ENCODE measurements at places on chromosomes 7 and 10.
A peak's percentile ranks its signal among the peaks of the same experiment; 100 is the strongest.

GRCh38 chr10:3950676-3951275, 165.8 kb upstream of the KLF6 start:
- DNase-seq: no peak

DNA sequence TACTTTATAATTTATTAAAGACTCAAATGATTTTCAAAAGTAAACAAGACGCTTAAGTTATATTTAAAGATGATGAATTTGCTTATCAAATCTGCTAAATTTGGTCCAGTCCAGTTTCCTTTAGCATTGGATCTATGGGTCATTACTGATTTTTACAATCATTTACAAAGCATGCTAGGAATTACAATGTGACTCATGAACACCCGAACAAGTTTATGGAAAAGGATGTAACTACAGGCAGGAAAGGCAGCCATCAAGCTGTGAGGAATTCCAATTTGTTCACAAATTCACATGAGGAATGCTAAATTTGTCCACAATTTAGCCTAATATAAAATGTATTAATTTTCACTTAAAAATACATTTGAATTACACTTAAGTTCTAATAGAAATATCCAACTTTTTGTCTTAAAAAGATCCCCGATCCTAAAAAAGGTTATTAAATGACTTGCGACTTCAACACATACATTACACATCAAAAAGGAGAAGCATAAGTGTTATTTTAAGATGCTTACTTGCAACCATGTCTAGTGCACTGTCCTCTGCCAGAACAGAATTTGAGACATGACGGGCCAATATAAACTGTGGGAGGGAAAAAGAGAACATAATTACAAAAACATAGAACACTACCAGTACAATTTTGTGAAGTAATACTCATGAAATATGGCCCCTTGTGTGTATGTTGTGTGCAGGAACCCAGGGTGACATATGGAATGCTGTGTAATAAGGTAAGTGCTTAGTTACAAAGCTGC, 194.2 kb upstream of the SLC26A5 start:
- no peak for DNase-seq

- no peak for DNase-seq
Measured at GRCh38 chr10:66671562-66671961, 254.3 kb upstream of the LRRTM3 start.

DNA sequence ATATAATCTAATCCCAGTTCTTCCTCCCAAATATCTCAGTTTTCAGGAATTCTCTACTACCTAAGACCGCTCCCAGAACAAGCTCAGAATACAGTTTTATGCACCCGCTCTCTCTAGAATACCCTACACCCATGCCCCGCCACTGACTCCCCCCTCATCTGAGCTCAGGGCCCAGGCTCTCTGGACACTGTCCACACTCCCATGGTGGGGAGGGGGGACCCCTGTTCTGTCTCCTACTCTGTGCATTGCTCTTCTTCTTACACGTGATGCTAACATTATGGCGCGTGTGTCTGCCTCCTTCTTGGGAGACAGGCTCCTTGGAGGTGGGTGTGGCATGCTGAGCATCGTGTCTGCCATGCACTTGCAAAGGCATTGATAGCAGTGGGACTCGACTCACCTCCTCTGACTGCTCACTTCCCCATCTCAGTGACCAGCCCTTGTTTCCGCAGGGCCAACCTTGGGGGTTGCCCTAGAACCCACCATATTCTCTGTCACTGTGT, 127.9 kb downstream of the TCERG1L start:
- DNase-seq: no peak

GRCh38 chr7:38232502-38233366, 40.7 kb downstream of the TARP start:
- peak; percentile 76 for DNase-seq

GRCh38 chr7:21806388-21806787, 139.3 kb downstream of the CDCA7L start:
- no peak for DNase-seq

DNA sequence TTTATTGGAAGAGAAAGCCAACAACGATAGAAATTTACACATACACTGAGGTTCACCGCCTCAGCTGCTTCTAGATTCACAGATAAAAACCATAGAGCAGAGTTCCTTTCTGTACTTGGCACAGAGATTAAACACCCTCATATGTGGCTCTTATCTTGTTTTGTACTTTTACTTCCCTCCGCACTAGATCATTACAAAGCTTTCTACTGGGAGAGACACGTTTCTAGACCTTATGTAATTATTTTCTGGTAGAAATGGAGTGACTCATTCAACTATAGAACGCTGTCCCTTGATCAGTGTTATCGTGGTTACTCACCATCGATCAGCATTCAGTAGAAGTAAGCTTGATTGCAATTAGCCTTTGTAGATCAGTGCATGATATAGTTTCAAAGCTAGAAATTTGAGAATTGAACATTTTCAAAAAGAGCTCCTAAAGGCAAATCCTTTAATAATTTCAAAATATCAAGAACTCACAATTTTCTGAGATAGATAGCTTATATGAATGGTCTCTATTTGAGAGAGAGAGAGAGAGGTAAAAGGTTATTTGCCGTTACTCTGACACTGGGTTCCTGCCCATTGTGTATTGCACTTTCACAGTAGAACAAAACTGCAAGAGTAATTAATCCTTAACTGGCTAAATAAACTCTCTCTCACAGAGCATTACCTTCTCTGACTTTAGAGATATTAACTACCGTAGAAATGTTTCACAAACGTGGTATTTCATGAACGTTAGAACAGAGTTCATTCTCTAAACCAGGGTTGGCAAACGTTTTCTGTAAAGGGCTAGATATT, 26.1 kb upstream of the DNAJC1 start:
- no peak for DNase-seq

GRCh38 chr10:126732868-126733267, 62.4 kb upstream of the C10orf90 start:
- no peak for DNase-seq

- no peak for DNase-seq
Measured at GRCh38 chr10:61248013-61248412, 205.2 kb downstream of the TMEM26 start.

- DNase-seq: no peak
Measured at GRCh38 chr7:149787428-149788299, 14.3 kb upstream of the ZNF467 start.

DNA sequence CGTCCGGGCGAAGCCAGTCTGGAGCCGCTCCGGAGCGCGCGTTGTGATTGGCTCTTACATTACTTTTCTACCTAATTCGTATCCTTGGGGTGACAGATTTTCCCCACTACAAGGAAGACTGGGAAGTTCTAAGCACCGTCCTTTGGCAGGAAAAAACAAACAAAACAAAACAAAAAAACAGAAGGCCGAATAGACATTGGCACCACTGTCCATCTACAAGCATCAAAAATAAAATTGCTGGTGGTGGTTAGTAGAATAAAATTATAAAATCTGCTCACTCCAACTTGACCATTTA, 651 bp upstream of the SKAP2 start:
- no peak for DNase-seq

GRCh38 chr7:20064974-20065862, 152.0 kb downstream of the MACC1 start:
- no peak for DNase-seq

GRCh38 chr10:71270301-71271220, 48.5 kb upstream of the SLC29A3 start:
- DNase-seq: no peak

DNA sequence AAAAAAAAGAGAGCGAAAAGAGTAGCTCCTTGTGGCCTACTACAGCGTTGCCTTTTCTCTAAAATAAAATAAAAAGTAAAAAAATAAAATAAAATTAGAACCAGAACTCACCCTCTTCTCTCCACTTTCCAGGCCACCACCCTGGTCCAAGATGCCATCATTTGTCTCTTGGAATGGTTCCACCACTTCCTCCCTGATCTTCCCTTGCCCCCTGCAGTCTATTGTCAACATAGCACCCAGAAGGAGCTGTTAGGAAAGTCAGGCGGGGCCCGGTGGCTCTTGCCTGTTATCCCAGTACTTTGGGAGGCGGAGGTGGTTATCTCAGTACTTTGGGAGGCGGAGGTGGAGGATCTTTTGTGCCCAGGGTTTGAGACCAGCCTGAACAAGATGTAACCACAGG, 7.6 kb upstream of the GRID2IP start:
- DNase-seq: no peak

DNA sequence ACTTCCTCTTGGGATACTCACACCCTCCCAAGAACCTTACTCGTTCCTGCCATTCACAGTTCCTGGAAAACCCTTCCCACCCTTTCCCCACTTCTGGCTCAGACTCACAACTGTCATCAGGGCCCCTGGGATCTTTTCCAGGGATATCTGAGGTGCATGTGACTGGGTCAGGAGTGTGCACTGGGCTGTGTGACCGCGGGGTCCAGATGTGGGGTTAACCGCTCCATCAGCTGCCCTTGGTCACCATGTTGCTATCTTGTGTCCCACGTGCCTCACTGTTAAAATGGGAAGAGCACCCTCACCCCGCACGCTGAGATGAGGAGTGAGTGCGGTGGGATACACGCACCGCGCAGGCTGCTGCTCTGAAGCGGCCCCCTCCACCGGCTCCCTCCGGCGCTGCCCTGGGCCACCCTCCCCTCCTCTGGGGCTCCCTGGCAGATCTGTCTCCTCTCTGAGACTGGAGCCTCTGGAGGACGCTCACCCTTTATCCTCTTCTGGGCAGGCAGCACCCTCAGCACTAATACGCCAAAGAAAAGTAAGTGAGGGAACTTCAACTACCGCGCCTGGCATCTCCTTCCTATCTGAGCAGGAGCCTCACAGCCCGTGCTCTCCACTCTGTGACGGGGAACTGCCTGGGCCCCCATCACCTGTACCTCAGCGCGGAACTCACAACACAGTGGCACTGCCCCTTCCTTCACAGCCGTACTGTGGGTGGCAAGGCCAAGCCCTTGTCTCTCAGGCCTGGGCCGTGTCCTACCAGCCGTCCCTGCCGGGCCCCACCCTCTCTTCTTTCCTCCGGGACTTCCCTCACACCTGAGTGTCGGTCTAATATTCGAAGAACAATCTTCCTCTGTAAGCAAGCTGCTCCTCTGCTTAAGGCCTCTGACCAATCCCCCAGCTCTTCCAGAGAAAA, 15.6 kb downstream of the COBL start:
- DNase-seq: no peak

DNA sequence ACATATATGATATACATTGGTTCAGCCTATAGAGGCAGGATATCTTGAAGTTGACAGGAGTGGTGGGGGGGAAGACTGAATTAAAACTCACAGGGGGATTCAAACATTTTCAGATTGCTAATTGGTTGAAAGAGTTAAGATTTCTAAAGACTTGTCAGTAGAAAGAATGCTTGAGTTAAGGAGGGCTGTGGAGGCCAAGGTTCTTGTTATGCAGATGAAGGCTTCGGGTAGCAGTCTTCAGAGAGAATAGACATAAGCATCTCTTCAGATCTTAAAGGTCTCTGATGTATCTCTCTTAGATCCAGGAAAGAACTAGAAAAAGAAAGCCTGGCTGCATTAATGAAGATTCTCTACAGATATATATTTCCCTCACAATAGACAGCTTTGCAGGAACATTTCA, 209.8 kb upstream of the SEMA3D start:
- no peak for DNase-seq

DNA sequence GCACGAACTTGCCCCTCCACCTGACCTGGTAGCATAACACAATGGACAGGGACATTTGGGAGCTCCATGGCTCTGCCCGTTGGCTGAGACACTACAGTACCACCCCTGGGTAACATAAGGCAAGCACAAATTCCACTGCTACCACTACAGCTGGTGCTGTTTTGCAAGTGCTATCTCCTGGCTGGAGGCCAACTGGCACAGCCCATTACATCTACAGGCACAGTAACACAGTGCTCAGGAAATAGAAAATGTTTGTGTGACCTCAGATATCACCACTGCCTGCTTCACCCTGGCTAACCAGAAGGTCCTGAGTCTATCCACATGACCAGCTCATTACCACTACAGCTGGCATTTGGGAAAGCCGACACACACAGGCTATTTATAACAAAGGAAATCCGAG, 631.1 kb upstream of the MBL2 start:
- DNase-seq: no peak

DNA sequence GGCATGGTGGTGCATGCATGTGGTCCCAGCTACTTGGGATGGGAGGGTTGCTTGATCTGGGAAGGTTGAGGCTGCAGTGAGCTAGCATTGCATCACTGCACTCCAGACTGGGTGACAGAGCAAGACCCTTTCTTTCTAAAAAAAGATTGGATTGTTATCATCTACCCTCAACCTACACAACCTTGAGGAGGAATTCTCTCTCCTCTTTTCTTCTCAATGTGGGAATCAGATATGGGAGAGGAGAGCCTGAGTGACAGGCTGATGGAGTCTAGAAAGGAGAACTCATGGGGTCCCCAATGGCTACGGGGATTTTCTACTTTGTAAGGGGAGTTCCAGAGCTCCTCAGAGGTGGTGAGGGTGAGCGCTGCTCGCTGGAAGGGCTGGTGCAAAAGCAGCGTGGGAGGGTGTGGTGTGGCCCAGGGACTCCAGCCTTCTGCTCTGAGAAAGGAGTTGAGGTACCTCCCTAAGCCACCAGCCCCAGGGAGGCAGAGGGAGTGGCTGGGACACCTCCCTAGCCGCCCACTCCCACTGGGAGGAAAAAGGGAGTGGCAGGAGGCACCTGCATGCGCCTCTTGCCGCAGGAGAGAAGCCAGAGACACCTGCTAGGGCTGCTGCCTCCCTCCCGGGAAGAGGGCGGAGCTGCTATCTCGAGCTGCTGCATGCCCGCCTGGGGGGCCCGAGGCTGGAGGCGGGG, 48.4 kb downstream of the GATA3 start:
- no peak for DNase-seq
